ENCODE measurements at places on chromosomes 4 and X.

GRCh38 chr4:162945713-162946112, 221.0 kb downstream of the NAF1 start:
- no peak for DNase-seq

DNA sequence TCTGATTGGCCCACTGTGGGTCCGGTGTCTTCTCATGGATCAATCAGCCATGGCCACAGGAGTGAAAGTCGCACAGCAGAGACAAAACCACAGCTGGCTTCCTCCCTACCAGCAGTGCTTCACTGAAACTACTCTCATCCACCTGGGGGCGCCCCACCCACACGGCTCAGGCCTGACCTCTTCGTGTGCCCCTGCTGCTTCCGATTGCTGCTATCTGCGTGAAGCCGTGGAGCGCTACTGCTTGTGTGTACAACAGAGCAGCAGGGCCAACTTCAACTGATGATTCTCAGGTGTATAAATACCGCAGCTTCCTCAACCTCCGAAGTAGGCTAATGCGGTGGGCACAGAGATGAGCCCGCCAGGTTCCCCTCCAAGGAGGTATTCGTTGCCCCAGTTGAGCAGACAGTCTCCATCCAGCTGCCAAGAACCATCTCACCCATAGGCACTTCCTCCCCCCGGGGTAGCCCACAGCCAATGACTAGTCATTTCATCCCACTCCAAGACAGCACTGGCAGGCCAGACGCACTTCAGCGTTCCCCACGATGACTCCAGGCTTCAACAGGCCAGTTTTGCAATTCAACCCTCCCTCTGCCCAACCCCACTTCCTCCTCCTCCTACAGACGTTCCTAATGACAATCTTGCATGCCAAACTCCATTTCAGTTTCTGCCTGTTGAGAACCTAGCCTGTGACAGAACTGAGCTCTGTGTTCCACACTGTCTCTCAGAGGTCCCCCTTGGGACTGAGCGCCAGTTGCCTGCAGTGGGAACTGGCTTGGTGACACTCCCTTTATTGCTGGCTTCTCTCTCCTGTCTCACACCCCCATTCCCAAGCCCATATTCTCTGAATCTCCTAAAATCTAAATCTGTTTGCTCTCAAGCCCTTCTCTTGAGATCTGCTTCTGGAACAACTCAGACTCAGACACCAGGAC, 41.3 kb upstream of the ATP6AP2 start:
- peak; percentile 44 for DNase-seq

GRCh38 chr4:1202526-1203011, 30.2 kb upstream of the SPON2 start:
- DNase-seq: no peak

DNA sequence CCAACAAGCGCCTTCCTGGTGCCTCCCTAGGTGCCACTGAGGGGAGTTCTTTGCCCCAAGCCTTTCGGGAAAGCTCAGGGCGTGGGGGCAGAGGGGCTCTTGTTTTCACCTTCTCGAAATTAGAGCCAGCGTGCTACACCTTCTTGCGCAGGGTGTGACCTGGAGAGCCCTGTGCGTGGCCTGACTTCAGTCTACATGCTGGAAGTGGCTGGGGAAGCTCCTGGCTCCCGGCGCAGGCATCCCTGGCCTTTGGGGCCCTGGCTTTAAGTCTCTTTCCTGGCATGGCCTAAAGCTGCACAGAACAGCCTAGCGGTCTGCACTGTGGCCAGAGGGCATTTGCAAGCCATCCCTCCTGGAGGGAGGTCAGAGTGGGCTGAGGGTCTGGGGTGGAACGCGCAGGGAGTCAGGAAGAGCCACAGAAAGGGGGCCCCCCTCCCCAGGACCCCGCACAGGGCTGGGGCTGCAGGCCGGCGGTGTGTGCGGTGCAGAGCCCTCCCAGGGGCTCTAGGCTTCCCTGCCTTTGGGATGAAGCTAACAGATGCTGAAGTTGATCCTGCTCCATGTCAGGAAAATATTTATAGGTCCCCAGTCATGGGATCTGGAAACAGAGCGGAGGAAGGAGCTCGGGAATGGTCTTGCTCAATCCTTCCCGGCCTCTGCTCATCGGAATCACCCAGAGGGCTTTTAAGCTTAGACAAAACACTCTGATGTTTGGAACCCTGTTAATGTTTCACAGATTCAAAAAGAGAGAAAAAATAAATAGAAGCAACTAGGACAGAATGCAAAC, 781 bp upstream of the SPON2 start:
- no peak for DNase-seq

GRCh38 chr4:156182269-156182668, 228.6 kb upstream of the CTSO start:
- no peak for DNase-seq

Data from NCI-H1092 (cell line).